ENCODE measurements at places on chromosomes 16 and 17.

DNA sequence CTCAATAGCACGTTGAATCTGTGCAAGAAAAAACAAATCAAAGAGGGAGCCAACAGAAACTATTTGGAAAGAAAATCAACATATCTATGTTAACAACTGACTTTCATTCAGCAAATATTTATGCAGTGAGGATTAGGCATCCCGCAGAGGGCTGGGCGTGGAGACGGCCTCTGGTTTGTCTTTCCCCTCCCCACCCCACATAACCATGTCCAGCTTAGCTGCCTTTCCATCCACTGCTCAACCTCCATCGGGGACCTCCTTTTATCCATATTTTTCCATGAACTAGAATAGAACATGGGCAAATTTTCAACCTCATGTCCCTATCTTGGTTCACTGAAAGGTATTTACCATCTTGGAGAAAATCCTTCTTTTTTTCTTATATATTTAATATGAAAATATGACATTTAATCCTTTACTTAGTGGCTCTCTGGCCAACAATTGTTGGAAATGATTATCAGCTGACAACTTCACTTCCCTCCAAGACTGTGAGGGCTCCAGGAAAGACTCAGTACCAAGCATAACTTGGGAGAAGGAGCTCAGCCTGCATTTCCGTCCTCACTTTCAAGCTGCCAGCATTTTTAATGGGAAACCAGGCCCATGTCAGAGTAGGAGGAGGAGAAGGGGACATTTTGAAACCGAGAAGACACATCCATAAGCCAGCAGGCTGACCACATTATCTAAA is 462.6 kb upstream of the MAF start:
- DNase-seq: no peak

GRCh38 chr17:67129283-67129682 is 84.9 kb downstream of the CACNG1 start:
- no peak for DNase-seq

DNA sequence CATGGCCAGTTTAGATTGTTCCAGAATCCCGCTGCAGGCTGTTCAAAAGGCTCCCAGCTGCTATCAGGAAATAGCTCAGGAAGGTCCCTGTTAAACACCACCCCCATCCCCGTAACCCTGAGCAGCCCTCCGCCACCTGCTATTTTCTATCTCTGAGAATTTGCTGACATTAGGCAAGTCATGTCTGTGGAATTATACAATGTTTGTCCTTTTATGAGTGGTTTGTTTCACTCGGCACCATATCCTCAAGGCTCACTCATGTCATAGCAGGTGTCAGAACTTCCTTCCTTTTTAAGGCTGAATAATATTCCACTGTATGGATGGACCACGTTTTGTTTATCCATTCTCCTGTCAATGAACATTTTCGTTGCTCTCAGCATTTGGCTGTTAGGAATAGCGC is 164.3 kb upstream of the FOXF1 start:
- DNase-seq: no peak

DNA sequence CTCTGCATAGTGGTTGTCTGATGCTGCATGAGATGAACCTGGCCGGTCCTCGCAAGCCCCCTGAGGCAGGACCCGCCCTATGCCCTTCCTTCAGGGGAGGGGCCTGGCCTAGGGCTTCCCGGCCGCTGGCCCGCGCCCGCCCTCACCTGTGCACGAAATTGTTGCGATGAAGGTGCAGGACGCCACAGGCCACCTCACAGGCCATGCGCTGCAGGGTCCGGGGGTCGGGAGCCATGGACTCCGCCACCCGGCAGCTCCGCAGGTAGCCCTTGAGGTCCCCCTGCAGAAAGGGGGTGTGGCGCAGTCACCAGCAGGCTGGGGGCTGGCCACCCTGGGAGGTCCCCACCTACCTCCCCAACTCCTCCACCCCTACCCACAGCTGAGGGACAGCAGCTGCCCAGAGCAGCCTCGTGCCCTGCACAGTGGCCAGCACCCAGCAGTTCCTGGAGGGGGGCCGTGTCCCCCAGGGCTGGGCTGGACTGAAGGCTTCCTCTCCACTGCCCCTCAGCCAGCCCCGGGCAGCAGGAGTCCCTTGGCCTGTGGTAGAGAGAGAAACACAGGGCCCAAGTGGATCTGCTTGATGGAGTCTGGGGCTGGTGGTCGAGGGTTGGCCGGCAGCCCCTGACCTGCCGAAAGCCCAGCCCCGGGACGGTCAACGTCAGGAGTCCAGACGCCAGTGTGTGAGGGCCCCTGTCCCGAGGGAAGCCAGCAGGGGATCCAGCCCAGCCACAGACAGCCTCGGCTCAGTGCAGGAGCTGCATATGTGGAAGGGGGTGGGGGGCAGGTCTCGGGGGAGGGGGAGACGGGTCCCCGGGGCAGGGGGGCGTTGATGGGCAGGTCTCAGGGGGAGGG is 38.8 kb upstream of the PVALEF start:
- DNase-seq: no peak

DNA sequence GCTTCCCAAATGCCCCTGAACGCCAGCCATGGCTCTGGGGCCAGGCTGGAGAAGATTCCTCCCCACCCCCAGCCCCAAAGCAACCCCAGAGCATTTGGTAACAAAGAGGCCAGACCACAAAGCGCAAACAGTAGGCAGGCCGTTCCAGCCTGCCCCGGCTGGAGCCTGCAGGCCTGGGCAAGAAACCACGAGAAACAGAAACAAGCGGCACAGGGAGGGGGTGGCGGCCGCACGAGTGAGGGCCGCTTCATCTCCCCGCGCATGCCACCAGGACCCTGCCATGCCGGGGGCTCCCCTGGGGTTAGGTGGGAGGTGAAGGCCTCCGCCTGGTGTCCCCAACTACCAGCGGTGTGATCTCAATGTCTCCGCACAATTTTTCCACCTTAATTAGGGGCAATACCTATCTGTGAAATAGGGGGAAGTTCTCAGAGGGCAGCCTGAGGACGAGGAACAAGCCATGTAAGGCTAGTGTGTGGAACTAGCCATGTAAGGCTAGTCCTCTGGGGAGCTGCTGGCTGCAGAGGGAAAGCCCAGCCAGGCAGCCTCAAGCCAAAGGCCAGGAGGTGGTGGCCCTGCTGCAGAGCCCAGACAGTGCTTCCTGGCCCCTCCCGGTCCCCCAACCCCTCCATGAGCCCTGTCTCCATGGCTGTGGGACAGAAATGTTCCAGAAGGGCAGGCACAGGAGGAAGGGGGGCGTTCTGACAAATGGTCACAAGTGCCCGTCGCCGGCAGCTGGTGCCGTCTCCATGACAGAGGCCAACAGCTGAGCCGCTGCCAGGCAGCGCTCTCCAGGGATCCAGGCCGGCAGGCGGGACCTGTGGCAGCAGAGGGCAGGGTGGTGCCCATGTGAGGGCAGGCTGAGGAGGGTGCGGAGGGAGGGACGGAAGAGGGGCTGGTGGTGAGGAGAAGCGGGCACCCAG is 14.5 kb upstream of the MTSS2 start:
- DNase-seq: no peak

- DNase-seq: no peak
These were observed 114.1 kb downstream of the PITPNC1 start for GRCh38 chr17:67491009-67491680.

DNA sequence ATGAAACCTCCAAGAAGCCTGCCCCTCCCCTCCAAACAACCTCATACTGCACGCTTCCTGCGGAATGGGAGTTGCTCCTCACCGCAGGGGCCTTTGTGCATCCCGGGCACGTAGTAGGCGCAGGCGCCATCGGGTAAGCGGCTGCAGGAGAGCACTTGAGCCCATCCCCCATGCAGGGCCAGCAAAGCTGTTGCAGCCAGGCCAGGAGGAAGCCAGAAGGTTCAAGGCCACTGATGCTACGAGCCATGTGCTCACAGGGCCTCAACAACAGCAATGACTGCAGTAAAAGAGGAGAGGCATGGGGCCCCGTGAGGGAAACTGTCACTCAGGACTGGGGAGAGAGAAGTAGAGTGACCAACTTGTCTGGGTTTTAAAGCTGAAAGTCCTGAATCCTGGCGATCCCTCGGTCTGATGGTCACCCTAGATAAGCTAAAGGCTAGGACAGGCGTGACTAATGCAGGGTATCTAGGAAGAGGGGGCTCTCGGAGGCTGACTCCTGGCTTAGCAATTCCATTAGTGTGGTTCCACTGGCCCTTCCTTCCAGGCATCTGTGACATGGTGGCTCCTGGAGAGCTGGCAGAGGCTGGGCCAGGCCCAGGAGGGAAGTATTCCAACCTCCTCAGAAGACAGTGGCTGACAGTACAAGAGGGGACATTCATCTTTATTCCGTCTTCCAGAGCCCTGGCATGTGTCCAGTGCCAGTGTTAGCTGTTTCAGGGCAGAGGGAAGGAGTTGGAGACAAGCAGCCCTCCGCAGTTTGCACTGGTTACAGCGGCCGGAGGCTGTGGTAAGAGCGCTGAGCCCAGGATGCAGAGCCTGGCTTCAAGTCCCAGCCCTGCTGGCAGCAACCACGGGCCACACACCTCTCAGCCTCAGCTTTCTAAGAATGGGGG is 20.8 kb downstream of the GOSR2 start:
- DNase-seq: no peak

- DNase-seq: no peak
These were observed 51.7 kb downstream of the RPH3AL start for GRCh38 chr17:300881-301280.

DNA sequence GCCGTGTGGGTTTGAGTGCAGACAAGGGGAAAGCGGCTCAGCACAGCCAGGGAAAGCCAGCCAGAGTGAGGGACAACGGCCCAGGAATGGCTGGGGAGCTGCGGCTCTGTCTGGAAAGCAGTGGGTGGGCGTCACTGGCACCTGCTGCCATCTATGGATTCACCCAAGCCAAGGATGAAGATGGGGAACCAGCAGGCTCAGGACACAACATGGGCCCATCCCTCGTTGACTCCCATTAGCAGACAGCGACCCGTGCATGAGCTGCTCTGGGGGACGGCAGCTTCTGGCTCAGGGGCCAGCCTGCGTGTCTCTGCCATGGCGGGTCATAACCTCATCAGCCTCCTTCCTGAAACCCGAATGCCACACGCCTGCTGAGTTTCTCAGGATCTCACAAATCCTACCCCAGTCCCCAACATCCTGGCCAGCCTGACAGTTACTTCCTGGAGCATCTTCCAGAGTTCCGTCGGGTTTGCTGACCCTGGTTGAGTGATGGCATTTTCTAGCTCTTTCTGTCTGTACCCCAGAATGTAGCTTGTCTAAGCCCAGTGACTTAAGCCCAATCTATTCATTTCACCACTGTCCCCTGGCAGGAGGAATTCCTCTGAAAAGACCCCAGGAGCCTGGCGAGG is 50.7 kb downstream of the SLC7A5 start:
- no peak for DNase-seq

DNA sequence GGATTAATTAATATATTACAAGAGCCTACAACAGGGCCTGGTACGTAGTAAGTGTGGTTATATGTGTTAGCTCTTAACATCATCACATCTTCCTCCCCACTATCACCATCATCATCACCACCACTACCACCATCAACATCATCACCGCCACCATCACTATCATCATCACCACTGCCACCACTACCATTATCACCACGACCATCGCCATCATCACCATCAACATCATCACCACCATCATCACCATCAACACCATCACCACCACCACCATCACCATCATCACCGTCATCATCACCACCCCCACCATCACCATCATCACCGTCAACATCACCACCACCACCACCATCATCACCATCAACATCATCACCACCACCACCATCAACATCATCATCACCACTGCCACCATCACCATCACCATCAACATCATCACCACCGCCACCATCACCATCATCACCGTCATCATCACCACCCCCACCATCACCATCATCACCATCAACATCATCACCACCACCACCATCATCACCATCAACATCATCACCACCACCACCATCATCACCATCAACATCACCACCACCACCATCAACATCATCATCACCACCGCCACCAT is 7.8 kb upstream of the IL4R start:
- no peak for DNase-seq

- no peak for DNase-seq
These were observed 82.9 kb downstream of the SDR42E1 start for GRCh38 chr16:81928271-81928918.

GRCh38 chr17:36657390-36657762 is 56.0 kb downstream of the MRM1 start:
- DNase-seq: no peak

DNA sequence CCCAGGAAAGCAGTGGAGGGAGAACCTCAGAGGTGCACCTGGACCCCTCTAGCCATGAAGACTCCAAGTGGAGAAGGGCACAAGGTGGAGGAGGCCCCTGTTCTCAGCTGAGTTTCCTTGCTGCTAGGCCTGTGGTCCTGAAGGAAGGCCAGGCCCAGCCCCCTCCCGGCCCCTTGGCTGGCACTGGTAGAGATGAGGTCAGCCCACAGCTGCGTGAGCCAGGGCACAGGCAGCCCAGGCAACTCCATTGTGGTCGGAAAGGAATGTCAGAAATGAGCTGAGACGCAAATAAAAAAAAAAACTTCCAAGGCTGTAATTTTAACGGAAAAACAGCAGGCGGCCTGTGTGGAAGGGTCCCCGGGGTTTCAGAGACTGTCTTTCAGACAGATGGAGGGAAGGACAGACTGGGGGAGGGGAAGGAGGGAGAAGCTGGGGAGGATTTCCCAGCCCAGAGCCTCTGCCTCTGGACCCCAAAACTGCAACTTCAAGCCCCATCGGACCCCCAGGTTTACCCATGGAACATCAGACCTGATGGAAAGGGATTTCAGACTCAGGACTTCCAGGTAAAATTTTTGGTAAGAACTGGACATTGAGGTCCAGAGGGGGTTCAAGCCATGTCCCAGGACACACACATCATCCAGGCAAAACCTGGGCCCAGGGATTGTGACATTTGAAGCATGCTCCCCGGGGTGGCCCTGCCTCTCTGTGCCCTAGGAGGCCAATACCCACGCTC is 25.6 kb upstream of the MRPS23 start:
- no peak for DNase-seq

GRCh38 chr16:11392041-11392581 is 46.9 kb downstream of the RMI2 start:
- DNase-seq: no peak

- DNase-seq: no peak
These were observed 86.6 kb downstream of the AMFR start for GRCh38 chr16:56338566-56339318.

DNA sequence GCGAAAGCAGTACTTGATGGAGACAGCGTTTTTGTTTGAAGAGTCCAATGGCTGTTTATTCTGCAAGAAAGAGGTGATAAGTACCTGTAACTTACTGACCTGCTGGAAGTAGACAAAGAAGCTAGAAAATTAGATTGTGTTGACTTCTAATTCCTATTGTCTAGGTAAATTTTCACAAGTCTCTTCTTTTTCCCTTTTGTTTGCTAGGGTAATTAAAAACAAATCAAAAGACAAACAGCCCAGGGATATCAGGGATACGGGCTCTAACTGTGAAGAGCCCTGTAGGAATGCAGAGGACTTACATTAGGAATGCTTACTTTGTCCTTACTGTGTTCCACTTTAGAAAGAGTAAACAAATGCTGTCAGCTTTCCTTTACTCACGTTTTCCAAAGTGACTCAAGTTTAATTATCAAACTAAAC is 7.0 kb downstream of the PSME3IP1 start:
- DNase-seq: no peak

GRCh38 chr17:77973953-77974352 is 15.4 kb downstream of the TNRC6C start:
- DNase-seq: no peak

DNA sequence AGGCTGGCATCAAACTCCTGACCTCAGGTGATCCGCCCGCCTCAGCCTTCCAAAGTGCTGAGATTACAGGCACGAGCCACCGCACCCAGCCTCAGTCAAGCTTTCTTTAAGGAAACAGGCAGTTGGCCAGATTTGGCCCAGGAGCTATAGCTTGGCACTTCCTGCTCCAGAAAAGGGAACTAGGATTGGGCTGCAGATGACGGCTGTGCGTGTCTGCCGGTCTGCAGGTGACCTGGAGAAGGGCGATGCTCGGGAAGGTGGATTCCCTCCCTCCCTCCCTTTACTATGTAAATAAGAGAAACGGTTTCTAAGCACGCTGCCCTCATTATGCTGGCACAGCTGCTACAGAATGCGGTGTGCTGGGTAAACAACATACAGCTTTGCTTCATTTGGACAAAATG is 215.9 kb downstream of the RPTOR start:
- no peak for DNase-seq
